ENCODE measurements at places on chromosomes 2 and 18. TPM values are rescaled to one million over a fixed set of nuclear protein-coding genes. Genes with fewer than 3 reads are reported as not detected.

The LRP2 gene
- polyA plus RNA-seq = not detected

The RTP5 gene
- polyA plus RNA-seq = not detected

The DNAJB2 gene
- 39.9 TPM for polyA plus RNA-seq

The MAB21L4 gene
- not detected for polyA plus RNA-seq

The ZNF514 gene
- 9.0 TPM for polyA plus RNA-seq

The B3GNT7 gene
- polyA plus RNA-seq = 0.12 TPM

The SCYGR4 gene
- not detected for polyA plus RNA-seq
